Stimulated activated CD8-positive, alpha-beta memory T cell treated with anti-CD3 and anti-CD28 coated beads, Interleukin-4, amount 100 ng/mL, for 1 hour (primary cell): ENCODE measurements at places on chromosomes 7 and 10.
A peak's percentile ranks its signal among the peaks of the same experiment; 100 is the strongest.

- DNase-seq: no peak
These were observed 238.9 kb upstream of the PLXNA4 start for GRCh38 chr7:132815130-132815529.

GRCh38 chr10:84966708-84967441 is 638.5 kb downstream of the CCSER2 start:
- DNase-seq: no peak

- no peak for DNase-seq
These were observed 4.7 kb downstream of the STOX1 start for GRCh38 chr10:68831961-68832455.

- DNase-seq: no peak
These were observed 1189.6 kb upstream of the C7orf33 start for GRCh38 chr7:147400925-147401324.

DNA sequence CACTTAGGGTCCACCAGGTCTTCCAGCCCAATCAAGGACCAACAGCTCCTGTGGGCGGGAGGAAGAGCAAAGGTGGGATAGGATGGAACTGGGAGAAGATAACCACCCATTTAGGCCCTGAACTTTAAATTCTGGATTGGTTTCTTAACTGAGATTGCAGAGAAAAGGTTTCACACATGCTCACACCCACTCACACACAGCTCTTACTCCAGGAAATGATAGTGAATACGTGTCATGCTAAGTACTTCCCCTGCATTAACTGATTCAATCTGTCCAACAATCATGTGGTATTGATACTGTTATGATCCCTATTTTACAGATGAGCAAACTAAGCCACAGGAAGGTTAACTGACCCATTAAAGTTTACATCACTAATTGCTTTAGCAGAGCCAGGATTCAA is 4.6 kb upstream of the CYP3A4 start:
- DNase-seq: no peak

GRCh38 chr7:10116511-10116910 is 857.2 kb upstream of the PHF14 start:
- DNase-seq: no peak

GRCh38 chr10:79944428-79945395 is 4.2 kb downstream of the SFTPD start:
- no peak for DNase-seq

GRCh38 chr7:14687241-14687640 is 215.3 kb downstream of the DGKB start:
- no peak for DNase-seq

DNA sequence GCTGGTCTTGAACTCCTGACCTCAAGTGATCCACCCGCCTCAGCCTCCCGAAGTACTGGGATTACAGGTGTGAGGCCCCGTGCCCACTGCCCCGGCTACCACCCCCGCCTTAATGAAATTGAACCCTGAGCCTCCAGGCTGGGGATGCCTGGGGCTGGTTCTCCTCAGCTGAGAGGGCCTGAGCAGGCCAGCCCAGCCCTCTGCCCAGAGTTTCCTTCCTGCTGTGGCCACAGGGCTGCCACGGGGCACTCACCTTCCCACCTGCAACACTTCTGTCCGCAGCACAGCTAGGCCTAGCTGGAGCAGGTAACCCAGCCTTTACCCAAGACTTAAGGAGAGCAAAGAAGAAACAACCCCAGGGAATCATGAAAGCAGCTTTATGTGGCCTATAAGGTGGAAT is 78.1 kb upstream of the ANLN start:
- DNase-seq: no peak

- no peak for DNase-seq
These were observed 611 bp downstream of the NDUFA5 start for GRCh38 chr7:123557016-123557397.

DNA sequence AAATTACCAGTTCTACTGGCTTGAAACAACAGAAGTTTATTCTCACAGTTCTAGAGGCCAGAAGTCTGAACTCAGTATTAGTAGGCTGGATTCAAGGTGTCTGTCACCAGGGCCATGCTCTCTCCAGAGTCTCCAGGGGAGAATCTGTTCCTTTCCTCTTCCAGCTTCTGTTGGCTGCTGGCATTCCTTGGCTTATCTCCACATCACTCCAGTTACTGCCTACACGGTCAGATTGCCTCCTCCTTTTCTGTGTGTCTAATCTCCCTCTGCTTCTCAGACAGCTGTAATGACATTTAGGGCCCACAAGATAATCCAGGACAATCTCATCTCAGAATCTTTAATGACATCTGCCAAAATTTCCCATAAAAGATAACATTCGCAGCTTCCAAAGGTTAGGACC is 36.6 kb downstream of the MAPK8 start:
- DNase-seq: no peak

DNA sequence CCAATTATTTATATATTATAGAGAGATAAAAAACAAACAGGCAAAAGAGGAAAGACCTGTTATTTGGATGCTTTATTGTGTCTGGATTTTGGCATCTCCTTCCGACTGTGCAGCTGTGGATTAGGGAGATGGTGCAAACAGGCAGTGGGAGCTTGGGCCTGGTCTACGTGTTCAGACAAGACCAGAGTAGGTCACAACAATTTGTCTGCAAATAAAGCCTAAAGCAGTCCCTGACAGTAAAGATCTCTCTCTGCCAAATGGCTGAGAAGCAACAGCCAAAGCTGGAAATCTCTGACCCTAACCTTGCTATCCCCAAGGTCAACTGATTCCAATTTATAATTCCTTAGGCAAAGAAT is 82.0 kb downstream of the ABLIM1 start:
- DNase-seq: no peak

- no peak for DNase-seq
These were observed 159.6 kb upstream of the IGFBP3 start for GRCh38 chr7:46080595-46081159.

DNA sequence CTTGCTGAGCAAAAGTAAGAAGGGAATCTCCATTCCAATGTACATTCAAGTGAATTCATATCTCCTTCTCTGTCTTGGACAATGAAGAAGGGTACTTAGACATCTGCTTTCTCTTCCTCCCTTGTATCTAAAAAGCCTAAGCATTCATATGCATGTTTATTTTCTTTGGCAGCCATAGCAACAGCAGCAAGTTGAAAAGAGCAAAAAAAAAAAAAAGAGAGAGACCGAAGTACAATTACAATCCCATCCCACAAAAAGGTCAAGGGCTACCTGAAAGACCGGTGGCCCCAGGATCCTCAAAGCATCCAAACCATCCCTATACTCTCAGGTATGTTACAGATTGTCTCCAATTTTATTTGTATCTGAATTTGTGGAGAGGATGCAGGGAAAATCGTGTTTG is 4.1 kb downstream of the OR2F1 start:
- DNase-seq: no peak

GRCh38 chr10:47146572-47146971 is 153.4 kb upstream of the GDF10 start:
- DNase-seq: no peak

- no peak for DNase-seq
These were observed 31.8 kb downstream of the WNT16 start for GRCh38 chr7:121360564-121360963.

- no peak for DNase-seq
These were observed 17.6 kb downstream of the CYTH3 start for GRCh38 chr7:6254866-6255265.

GRCh38 chr7:101664436-101664835 is 35.3 kb upstream of the MYL10 start:
- DNase-seq: no peak

DNA sequence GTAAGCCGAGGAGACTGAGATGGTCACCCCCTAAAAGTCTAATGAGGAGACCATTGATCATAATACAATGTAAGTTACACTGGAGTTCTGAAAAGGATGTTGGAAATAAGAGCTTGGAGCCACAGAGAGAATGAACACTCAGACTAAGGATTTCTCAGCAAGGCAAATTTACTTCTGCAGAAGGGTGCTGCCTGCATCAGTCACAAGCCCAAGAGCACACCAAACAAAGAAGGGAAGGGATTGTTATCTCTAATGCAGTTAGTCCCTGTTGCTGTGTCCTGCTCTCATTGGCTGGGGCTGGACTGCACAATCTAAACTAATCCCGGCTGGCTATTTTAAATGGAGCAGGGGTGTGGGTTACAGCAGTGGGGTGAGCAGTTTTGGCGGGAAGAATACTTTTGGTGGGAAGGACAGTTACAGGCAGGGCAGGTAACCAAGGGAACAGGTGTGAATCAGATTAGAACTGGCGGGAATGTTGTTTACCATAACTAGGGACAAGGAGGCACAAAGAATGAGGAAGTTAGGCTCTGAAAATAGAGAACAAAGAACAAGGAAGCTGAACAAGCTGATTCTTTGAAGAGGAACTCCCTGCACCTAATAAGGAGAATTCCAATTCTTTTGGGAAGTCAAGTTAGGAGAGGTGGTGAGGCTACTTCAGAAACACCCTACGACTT is 30.3 kb upstream of the TRIM24 start:
- no peak for DNase-seq

GRCh38 chr7:30585675-30586074 is 9.0 kb upstream of the GARS1 start:
- no peak for DNase-seq

GRCh38 chr10:43863859-43864591 is 215.3 kb upstream of the ZNF32 start:
- DNase-seq: no peak

DNA sequence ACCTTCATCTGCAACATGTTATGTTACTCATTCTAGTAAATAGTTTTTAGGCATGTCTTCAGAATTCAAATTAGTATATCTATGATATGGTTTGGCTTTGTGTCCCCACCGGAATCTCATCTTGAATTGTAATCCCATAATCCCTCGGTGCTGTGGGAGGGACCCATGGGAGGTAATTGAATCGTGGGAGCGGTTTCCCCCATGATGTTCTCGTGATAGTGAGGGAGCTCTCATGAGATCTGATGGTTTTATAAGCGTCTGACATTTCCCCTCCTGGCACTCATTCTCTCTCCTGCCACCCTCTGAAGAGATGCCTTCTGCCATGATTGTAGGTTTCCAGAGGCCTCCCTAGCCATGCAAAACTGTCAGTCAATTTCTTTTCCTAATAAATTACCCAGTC is 20.4 kb upstream of the GPR37 start:
- no peak for DNase-seq

DNA sequence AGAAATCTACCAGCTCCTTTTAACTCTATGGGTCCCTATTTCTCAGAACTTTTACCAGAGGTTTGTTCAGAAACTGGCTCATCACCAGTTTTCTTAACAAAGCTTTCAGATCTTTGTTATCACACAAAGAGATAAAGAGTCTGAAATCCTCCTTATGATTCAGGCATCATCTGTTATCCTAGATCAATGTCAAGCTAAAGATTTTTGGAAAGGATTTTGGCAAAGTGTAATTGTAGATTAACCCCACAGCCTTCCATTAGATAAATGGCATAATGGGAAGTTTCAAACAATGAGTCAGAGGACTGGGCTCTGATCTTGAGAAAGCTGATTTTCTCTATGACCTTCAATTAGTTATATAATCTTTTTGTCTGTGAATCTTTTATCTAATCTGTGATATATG is 192.2 kb downstream of the NXPH1 start:
- no peak for DNase-seq

- no peak for DNase-seq
These were observed 30.9 kb upstream of the CREB5 start for GRCh38 chr7:28381466-28381865.

GRCh38 chr7:4172883-4173282 is 509.2 kb upstream of the FOXK1 start:
- DNase-seq: no peak

- DNase-seq: no peak
These were observed 58.3 kb upstream of the HECW1 start for GRCh38 chr7:43054052-43054722.

GRCh38 chr7:117088623-117089194 is 135.4 kb downstream of the ST7 start:
- no peak for DNase-seq

GRCh38 chr10:59181668-59182067 is 5.2 kb downstream of the PHYHIPL start:
- no peak for DNase-seq

- DNase-seq: no peak
These were observed 203.6 kb downstream of the TCF7L2 start for GRCh38 chr10:113153493-113154102.

- DNase-seq: peak; percentile 74
These were observed at the start of gene SMKR1 for GRCh38 chr7:129501760-129502707. TSS of gene SMKR1 (plus strand) at chr7:129502531. CDS start at chr7:129502825, 294 bp downstream.

GRCh38 chr7:105006367-105007136 is 7.5 kb upstream of the KMT2E start:
- no peak for DNase-seq

DNA sequence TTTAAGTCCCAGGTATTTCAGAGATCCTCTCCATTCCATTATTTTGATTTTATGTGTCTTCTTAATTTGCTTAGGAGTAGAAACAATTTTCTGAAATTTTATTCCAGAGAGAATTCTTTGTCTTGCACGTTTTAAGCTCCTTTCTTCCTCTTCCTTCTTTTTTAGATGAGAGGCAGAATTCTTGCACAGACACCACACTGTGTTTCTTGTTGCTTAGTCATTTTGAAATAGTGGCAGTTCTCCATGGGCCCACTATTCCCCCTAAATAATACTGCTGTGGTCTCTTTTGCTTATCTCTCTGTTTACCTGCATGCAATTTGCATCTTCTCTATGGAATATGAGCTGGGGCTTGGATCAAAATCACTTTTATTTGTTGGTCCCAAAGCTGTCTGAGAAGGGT is 54.3 kb upstream of the WAC start:
- DNase-seq: no peak
